ENCODE measurements at places on chromosomes 5 and 9. TPM values are rescaled to one million over a fixed set of nuclear protein-coding genes. Genes with fewer than 3 reads are reported as not detected.

The RAD23B gene
- total RNA-seq = 138 TPM

The SH3TC2 gene
- total RNA-seq = not detected

The LRRC70 gene
- 0.86 TPM for total RNA-seq

The FBXO38 gene
- total RNA-seq = 80.3 TPM

The TIMD4 gene
- total RNA-seq = 27.3 TPM

The DAB2 gene
- not detected for total RNA-seq

The ORM2 gene
- not detected for total RNA-seq

The TARS1 gene
- total RNA-seq = 184 TPM

The ZNF354B gene
- total RNA-seq = 15.2 TPM

The BAG1 gene
- 78.2 TPM for total RNA-seq

The HEMGN gene
- 0.24 TPM for total RNA-seq

The TENT4A gene
- 40.6 TPM for total RNA-seq

The GSN gene
- 1.5 TPM for total RNA-seq

The SOX30 gene
- total RNA-seq = 0.29 TPM

The DOLK gene
- 18.1 TPM for total RNA-seq

The RPL37 gene
- total RNA-seq = 1,451 TPM

The DCTN3 gene
- total RNA-seq = 59.3 TPM

The EIF4E1B gene
- total RNA-seq = not detected

The PKD2L2 gene
- total RNA-seq = not detected

The ERMP1 gene
- 24.1 TPM for total RNA-seq

GRCh38 chr5:55104946-55105701, 2.7 kb downstream of the GZMA start:
- DNase-seq = no peak

GRCh38 chr9:22158927-22159346, 149.8 kb upstream of the CDKN2B start:
- no peak for DNase-seq

GRCh38 chr5:10702911-10703491, 58.0 kb downstream of the DAP start:
- DNase-seq = no peak

DNA sequence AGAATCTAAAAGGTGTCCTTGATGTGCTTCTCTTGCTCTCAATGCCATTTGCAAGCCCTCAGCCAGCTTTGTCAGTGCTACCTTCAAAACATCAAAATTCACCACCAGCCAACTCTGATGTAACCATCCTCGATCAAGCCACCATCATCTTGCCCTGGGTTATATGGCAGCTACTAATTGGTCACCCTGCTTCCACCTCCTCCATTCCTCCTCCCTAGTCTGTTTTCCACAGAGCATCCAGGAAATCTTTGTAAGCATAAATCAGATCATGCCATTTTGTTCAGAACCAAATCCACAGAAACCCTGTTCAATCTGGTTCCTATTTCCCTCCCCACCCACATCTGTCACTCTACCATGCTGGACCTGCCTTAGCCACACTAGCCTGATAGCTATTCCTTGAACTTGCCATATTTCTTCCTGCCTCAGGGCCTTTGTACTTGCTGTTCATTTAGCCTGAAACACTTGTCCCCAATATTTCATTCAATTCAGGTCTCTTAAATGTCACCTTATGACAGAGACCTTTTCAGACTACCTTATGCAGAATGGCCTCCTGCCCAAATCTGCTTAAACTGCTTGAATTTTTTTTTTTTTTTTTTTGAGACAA, 1.9 kb upstream of the B4GALT1 start:
- no peak for DNase-seq

DNA sequence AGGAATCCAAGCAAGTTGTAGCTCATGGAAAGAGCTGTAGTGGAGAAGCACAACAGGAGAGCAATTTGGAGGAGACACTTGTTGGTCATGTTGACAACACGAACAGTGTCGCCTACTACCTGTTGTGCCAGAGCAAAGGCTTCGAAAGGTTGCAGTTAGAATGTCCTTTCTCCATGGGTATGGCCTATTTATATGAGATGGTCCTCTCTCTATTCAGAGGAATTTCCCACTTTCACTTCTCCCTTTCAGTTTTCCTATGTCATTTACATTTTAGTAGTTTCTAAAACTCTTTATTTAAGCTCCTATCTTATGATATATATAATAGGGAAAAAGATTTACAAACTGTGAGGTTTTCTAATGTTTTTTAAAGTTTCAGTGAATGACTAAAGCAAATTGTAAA, at the start of gene IFNB1:
IFNB1 (minus strand) TSS at position 162 of the 400 bp plus-strand sequence; CDS start at position 89, 73 bp downstream.
- DNase-seq = no peak

- DNase-seq = no peak
Observed at GRCh38 chr5:14238272-14238671, 95.1 kb downstream of the TRIO start.

- no peak for DNase-seq
Observed at GRCh38 chr9:135582541-135582940, 21.0 kb downstream of the PAEP start.

GRCh38 chr5:14672082-14672481, 7.6 kb downstream of the OTULIN start:
- no peak for DNase-seq

GRCh38 chr9:135641745-135642144, 2.4 kb upstream of the GLT6D1 start:
- DNase-seq = no peak

- no peak for DNase-seq
Observed at GRCh38 chr5:179668391-179668790, 12.4 kb downstream of the CBY3 start.

- DNase-seq = no peak
Observed at GRCh38 chr5:143134269-143134668, 269.2 kb downstream of the NR3C1 start.

DNA sequence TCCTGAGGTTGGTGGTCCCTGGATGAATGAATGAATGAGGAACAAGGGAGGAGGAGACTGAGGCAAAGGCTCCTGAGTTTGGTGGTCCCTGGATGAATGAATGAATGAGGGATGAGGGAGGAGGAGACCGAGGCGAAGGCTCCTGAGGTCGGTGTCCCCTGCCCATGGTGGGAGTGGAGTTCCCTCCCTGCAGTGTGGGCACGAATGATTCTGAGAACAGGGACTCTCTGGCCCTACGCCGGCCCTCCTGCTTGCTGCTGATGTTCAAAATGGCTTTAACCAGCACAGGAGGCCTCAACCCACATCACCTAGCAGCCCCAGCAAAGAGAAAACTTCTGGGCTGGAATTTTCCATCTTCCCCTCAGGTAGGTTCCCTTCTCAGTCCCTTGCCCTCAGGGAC, 377.8 kb downstream of the IRX2 start:
- no peak for DNase-seq

GRCh38 chr9:98039607-98040017, 16.9 kb upstream of the NANS start:
- DNase-seq = no peak

DNA sequence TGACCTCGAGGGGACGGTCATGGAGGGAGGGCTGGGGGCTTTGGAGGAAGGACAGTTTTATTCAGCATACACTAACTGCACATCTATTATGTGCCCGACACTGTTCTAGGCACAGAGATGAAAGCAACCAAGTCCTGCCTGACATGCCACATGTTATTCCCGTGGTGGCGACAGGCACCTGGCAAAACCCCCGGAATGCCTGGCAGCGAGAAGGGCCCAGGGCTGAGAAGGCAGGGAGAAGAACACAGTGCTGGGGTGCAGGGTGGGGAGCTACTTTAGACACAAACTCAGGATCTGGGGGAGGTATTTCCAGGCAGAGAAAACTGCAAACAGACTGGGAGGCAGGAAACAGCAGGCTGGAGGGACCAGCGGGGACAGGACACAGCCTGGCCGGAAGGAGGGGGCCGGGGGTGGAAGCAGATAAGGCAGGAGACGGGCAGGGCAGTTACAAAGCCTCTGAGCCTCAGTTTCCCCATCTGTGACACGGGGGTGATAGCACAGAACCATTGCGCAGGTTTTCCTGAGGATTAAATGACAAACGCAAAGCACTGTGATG, 77.7 kb downstream of the STK10 start:
- DNase-seq = no peak

- DNase-seq = no peak
Observed at GRCh38 chr5:37812365-37812764, 27.5 kb downstream of the GDNF start.

- DNase-seq = no peak
Observed at GRCh38 chr5:93219641-93220145, 361.3 kb downstream of the NR2F1-AS1 start.

GRCh38 chr5:122639864-122640263, 135.0 kb upstream of the SNX2 start:
- no peak for DNase-seq

GRCh38 chr5:62477801-62478200, 65.2 kb downstream of the IPO11 start:
- no peak for DNase-seq

DNA sequence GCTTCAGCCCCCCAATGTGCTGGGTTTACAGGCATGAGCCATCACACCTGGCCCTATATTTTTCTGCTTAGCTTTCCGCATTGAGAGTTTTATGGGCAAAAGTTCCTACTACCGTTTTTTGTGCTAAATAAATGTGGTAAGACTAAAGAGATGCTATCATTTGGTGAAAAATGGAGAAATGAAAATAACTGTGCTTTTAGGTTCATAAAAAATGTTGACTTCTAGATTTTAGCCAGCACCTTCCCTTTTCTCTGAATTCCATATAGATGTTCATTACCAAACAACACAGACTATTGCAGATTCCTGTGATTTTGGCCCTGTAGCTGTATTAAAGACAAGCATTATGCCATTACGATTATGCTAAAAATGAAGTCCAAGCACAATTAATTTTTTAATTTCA, 72.0 kb upstream of the CTSL start:
- DNase-seq = no peak

DNA sequence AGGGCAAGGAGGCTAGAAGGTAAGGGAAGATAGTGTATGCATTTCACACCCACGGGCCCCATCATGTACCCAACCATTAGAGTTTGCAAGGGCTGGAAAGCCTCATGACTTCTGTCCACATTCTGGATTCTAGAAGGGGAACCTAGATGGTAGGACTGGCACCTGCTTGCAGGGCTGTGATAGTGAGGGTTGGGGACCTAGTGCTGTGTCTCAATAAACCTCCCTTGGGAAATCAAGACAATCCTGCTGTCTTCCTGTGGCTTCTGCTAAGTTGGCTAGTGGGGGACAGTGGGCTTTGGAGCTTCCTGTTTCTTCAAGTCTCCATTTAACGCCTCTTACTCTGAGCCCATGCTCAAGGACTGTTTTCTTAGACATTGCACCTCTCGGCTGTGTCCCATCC, 43.6 kb upstream of the SYNPO start:
- DNase-seq = no peak

GRCh38 chr5:149855366-149855765, 89.2 kb downstream of the PDE6A start:
- no peak for DNase-seq

- DNase-seq = no peak
Observed at GRCh38 chr9:133735931-133736330, 2.2 kb downstream of the SARDH start.

GRCh38 chr5:115322729-115323128, 26.3 kb upstream of the CCDC112 start:
- no peak for DNase-seq

DNA sequence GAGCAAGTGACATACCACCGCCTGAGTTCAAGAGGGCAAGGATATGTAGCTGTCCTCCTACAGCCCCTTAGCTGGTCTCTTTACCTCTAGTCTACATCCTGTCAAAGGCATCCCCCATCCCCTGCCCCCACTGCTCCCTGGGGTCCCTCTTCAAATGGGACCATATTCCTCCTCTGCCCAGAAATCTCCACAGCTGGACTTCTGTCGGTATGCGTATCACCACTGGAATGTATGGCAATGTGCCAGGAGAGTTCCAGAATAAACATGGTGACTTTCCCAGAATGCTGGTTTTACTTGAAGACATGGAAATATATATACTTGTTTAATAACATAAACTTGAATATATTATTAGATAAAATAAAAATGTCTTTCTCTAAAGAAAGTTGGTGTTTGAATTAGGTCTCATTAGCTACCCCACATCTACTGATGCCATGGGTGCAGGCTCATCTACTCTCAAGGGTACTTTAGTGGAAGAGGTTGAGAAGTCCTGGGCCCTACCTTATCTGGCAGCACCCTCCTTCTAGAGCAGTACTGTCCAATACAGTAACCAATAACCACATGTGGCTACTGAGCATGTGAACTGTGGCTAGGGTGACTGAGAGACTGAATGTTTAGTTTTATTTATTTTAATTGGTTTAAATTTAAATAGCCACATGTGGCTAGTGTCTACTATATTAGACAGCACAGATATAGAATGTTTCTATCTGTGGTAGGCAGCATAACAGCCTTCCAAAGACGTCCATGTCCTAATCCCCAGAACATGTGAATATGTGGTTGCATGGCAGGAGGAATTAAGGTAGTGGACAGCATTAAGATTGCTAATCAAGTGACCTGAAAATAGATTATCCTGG, 181.7 kb upstream of the SLC30A5 start:
- no peak for DNase-seq

GRCh38 chr5:57277085-57277484, 103.2 kb downstream of the GPBP1 start:
- DNase-seq = no peak

DNA sequence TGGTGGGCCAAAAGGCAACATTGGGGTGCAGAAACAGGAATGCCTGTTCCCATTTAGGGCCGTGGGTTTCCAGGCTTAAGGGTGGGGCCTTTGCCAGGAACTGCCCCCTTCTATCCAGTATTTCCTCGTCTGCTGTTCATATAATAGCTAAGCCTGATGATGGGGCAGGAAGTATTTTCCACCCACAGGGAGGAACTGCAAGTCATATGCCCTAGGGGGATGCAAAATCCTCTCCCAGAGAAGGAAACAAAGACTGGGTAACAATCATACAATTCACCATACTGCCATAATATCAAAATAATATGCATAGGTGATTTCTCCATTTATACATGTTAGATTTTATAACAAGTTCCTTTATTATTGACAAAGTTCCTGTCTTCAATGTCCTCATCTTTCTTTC, 20.5 kb upstream of the RPS23 start:
- DNase-seq = no peak

- no peak for DNase-seq
Observed at GRCh38 chr5:57191163-57191562, 17.3 kb downstream of the GPBP1 start.

GRCh38 chr9:136177224-136177623, 27.7 kb downstream of the LHX3 start:
- DNase-seq = no peak

DNA sequence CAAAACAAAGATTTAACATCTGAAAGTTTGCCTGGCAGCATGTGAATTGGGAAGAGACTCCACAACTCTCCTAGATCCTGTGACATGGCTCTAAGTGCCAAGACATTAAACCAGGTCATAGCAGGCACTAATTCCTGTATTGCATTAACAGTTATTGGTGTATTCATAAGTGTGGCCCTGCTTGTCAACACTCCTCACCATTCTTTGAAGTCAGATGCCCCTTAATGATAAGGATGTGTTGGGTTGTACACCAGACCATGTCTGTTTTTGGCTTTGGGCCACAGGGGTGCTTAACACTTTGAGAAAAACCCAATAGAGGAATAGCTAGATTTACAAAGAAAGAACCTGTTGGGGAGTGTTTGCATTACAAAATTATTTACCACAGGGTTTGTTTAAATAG, 43.4 kb upstream of the PDE8B start:
- DNase-seq = no peak

DNA sequence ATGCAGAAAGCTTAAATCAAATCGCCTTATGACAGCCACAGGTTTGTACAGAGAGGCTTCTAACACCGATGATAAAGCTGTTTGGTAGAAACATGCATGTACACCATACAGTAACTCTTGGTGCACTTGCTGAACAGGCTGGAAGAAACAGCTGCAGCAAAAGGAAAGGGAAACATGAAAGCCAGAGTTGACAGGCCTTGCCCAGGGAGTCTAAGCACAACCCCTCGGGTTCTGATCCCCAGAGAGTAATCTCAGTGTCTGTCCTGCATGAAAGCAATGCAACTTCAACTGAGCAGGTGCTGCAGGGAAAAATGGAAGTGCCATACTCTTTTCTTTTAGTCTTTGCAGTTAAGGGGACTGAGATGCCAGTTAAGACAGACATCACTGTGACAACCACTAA, 419.9 kb downstream of the BNC2 start:
- no peak for DNase-seq

Data from activated T-helper 1 cell treated with anti-CD3 and anti-CD28 coated beads, Interleukin-12 subunit alpha, Interleukin-12 subunit beta, Interleukin-2, Interleukin-4 antibody, amounts not matched to agents 30 ng/mL and 10 ng/mL and 1 ng/mL, durations not matched to agents 14 hours and 24 hours and 36 hours (primary cell).